Upper lobe of right lung (tissue), 1 donor: ENCODE measurements at places on chromosomes 7 and 10. TPM values are rescaled to one million over a fixed set of nuclear protein-coding genes. Genes with fewer than 3 reads are reported as not detected.

EPO gene
- total RNA-seq: not detected

FAM25A gene
- not detected for total RNA-seq

HYAL4 gene
- not detected for total RNA-seq

DNA sequence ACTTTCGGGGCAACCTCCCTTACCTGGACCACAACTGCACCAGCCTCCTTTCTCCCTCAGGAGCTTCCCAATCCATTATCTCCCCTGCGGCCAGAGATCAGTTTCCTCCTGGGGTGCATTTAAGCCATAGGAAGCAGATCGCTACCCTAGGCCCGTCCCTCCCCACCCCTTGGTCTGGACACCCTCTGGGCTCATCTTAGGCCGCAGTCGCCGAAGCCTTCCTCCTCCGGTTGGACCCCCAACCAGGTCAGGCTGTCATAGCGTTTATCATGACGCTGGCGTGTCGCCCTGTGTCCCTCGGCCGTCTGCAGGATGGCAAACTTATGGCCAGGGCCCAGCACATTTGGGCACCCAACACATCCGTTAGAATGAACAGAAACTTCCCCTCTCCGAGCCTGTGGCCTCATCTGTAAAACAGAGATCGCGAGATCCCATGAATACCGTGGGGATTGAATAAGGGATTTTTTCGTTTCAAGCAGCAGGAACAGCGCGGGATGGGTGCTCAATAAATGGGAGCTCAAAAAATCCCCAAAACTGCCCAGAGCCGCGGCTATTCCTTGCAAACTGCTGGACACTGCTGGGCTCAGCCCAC lies 669 bp upstream of the AP5Z1 start:
- no peak for DNase-seq

DNA sequence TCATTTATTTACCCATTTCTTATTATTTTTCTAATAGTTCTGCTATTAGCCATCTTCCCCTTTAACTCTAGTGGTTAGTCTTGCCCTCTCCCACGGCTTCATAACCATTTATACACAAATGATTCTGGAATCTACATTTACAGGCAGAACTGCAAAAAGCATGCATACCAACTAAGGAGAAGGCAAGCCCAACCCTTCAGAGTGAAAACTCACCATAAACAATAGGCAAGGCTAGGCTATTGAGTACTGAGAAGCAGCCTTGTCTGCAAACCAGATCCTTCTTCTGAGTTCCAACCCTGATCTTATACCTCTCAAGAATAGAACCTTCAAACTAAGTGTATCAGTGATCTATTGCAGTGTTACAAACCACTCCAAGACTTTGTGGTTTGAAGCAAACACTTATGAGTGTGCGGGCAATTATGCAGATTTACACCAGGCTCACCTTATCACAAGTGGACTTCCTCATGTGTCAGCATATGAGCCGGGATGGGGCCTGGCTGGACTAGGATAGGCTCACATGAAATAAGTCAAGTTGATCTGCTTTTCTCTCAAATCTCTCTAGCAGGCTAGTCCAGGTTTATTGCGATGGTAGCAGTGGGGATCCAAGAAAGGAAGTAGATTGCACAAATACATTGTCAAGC lies 896.9 kb upstream of the PHF14 start:
- no peak for DNase-seq

- DNase-seq: no peak
These were observed 531.6 kb upstream of the IGFBP3 start for GRCh38 chr7:46452561-46453135.

DNA sequence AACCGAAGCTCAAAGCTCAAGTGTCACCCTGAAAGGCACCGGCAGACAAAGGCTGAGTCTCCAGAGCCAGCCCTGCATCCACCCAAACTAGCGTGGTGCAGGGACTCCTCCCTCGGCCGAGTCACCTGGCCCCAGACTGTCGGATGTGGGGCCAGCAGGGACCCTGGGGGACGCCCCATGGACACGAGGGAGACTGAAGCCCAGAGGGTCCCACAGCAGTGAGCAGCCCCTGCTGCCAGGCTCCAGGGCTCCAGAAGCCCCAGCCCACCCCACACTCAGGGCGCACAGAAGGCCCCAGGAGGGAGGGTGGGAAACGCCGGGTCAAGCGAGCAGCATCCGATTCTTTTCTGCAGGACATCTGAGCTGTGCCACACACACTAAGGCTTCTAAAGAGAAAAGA lies 20.2 kb downstream of the GPR146 start:
- no peak for DNase-seq

- no peak for DNase-seq
These were observed 162.1 kb downstream of the DIP2C start for GRCh38 chr10:527416-527815.

GRCh38 chr7:28061824-28062196 lies 118.8 kb downstream of the JAZF1 start:
- no peak for DNase-seq
